Activated naive CD8-positive, alpha-beta T cell treated with anti-CD3 and anti-CD28 coated beads, Interleukin-2, amount 10 ng/mL, durations not matched to agents 7 days and 5 days (primary cell): ENCODE measurements at places on chromosomes 4 and X. TPM values are rescaled to one million over a fixed set of nuclear protein-coding genes. Genes with fewer than 3 reads are reported as not detected.

- H3K27ac ChIP-seq: no peak overlapping the region
- H3K27me3 ChIP-seq: no peaks in the 10 kb centered on the region
- peaks cover 19% of the 10 kb centered on the region for H3K4me1 ChIP-seq
- no peak overlapping the region for H3K4me3 ChIP-seq
- DNase-seq: no peak
Measured at GRCh38 chrX:65871671-65872311, 168.1 kb downstream of the VSIG4 start.

ADRA2C gene
- total RNA-seq: not detected

- no peaks in the 10 kb centered on the region for H3K27me3 ChIP-seq
- no peaks in the 10 kb centered on the region for H3K36me3 ChIP-seq
- no peak overlapping the region for H3K27ac ChIP-seq
- H3K4me1 ChIP-seq: no peaks in the 10 kb centered on the region
- DNase-seq: no peak
- no peak overlapping the region for H3K4me3 ChIP-seq
Measured at GRCh38 chr4:19187691-19188090, 1064.0 kb upstream of the SLIT2 start.

GRCh38 chr4:51942108-51942832 lies 77.9 kb downstream of the LRRC66 start:
- H3K27me3 ChIP-seq: no peaks in the 10 kb centered on the region
- no peak overlapping the region for H3K27ac ChIP-seq
- H3K4me1 ChIP-seq: no peaks in the 10 kb centered on the region
- DNase-seq: no peak

PCSK1N gene
- 1.2 TPM for total RNA-seq

DNA sequence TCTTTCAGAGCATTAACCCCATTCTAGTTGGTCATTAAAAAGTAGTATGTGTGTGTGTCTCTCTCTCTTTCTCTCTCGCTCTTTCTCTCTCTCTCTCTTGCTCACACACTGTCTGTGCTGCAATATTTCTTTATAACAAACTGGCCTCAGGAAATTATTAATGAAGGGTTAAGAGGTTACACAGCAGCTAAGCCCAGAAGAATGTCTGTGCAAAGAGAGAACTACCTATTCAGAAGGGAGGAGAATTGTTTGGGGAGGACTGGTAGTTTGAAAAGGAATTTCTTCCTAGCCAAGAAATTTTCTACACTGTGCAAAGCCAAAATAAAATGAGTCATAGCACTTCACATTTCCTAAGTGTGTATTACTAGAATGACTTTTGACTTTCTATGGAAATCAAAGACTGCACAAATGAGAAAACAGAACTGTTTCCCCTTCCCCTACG lies 22.2 kb downstream of the PDGFC start:
- H3K4me3 ChIP-seq: no peak overlapping the region
- no peaks in the 10 kb centered on the region for H3K27me3 ChIP-seq
- H3K4me1 ChIP-seq: no peaks in the 10 kb centered on the region
- no peak for DNase-seq
- H3K27ac ChIP-seq: no peak overlapping the region

GRCh38 chr4:11469650-11470437 lies 41.1 kb upstream of the HS3ST1 start:
- peaks cover 34% of the 10 kb centered on the region for H3K4me1 ChIP-seq
- no peak for DNase-seq
- H3K36me3 ChIP-seq: peaks cover 10% of the 10 kb centered on the region

SCRG1 gene
- total RNA-seq: not detected

GRCh38 chrX:110208092-110208491 lies 109.8 kb downstream of the AMMECR1 start:
- no peak overlapping the region for H3K27ac ChIP-seq
- H3K4me3 ChIP-seq: no peak overlapping the region
- H3K27me3 ChIP-seq: no peaks in the 10 kb centered on the region
- H3K36me3 ChIP-seq: no peaks in the 10 kb centered on the region

DNA sequence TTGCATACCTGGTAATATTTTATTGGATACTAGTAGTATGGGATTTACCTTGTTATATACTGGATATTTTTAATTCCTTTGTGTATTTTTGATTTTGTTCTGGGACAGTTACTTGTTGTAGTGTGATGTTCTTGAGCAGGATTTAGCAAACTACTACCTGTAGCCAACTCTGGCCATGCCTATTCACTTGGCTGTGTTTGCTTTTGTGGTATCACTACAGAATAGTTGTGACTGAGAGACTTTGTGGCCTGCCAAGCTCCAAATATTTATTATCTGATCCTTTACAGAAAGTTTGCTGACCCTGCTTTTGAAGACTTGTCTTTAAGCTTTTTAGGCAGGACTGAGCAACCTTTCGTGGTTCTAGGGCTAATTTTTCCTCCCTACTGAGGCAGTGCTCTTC lies 17.8 kb downstream of the ZCCHC4 start:
- H3K27me3 ChIP-seq: no peaks in the 10 kb centered on the region
- peaks cover 12% of the 10 kb centered on the region for H3K4me1 ChIP-seq
- DNase-seq: no peak
- H3K4me3 ChIP-seq: no peak overlapping the region

GRCh38 chr4:2450394-2451035 lies 18.4 kb upstream of the RNF4 start:
- no peak overlapping the region for H3K27ac ChIP-seq
- H3K4me3 ChIP-seq: no peak overlapping the region
- H3K27me3 ChIP-seq: peaks cover 5% of the 10 kb centered on the region
- H3K36me3 ChIP-seq: no peaks in the 10 kb centered on the region
- DNase-seq: no peak
- no peaks in the 10 kb centered on the region for H3K4me1 ChIP-seq

ZXDA gene
- total RNA-seq: 7.5 TPM

GRCh38 chr4:14608630-14609029 lies 393.7 kb upstream of the CPEB2 start:
- DNase-seq: no peak
- no peak overlapping the region for H3K27ac ChIP-seq
- H3K27me3 ChIP-seq: no peaks in the 10 kb centered on the region
- no peaks in the 10 kb centered on the region for H3K36me3 ChIP-seq

RAI2 gene
- not detected for total RNA-seq

IL3RA gene
- total RNA-seq: 0.77 TPM

GRCh38 chr4:127414951-127415606 lies 217.7 kb upstream of the INTU start:
- no peak overlapping the region for H3K27ac ChIP-seq
- DNase-seq: no peak
- no peaks in the 10 kb centered on the region for H3K36me3 ChIP-seq
- no peaks in the 10 kb centered on the region for H3K4me1 ChIP-seq
- no peak overlapping the region for H3K4me3 ChIP-seq
- H3K27me3 ChIP-seq: no peaks in the 10 kb centered on the region

GRCh38 chr4:142155347-142155746 lies 519.0 kb downstream of the IL15 start:
- DNase-seq: no peak
- H3K4me3 ChIP-seq: no peak overlapping the region
- H3K27ac ChIP-seq: no peak overlapping the region

MAGEB10 gene
- not detected for total RNA-seq

F11 gene
- not detected for total RNA-seq

- no peak overlapping the region for H3K27ac ChIP-seq
- H3K36me3 ChIP-seq: no peaks in the 10 kb centered on the region
- H3K4me3 ChIP-seq: no peak overlapping the region
- H3K4me1 ChIP-seq: no peaks in the 10 kb centered on the region
- no peak for DNase-seq
Measured at GRCh38 chr4:28211676-28212470, 1351.2 kb downstream of the STIM2 start.

DNA sequence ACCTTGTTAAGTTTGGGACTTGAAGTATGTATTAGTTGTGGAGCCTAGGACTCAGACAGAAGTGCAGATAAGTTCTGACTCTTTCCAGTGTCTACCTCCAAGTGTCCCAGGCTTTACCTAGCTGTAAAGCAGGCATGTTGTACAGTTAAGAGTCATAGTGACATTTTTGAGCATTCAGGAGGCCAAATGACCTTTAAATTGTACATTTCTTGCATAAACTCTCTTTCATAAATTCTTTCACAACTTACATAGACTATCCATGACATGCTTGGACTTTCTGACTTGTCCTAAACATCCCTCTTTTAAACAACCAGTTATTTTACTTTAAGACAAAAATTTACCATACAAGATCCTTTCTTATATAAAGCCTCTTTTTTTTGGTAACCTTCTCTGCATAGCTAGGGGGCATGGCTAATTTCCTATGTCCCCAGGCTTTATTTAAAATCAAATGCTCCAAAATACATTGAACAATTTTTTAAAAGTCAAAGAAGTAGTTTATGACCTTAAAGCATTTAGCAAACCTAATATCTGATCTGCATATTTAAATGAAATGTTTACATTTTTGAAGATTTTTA lies 40.1 kb upstream of the UGT8 start:
- DNase-seq: no peak
- H3K4me1 ChIP-seq: no peaks in the 10 kb centered on the region
- H3K4me3 ChIP-seq: no peak overlapping the region
- no peaks in the 10 kb centered on the region for H3K27me3 ChIP-seq
- peaks cover 2% of the 10 kb centered on the region for H3K36me3 ChIP-seq

GRCh38 chr4:26503427-26503826 lies 13.1 kb upstream of the CCKAR start:
- no peak for DNase-seq
- H3K36me3 ChIP-seq: no peaks in the 10 kb centered on the region
- no peak overlapping the region for H3K4me3 ChIP-seq
- no peak overlapping the region for H3K27ac ChIP-seq
- H3K4me1 ChIP-seq: no peaks in the 10 kb centered on the region

VCX gene
- not detected for total RNA-seq

TMPRSS11F gene
- total RNA-seq: not detected
